Mucosa of descending colon (tissue), 3 donors: ENCODE measurements at places on chromosomes 4 and X. TPM values are rescaled to one million over a fixed set of nuclear protein-coding genes. Genes with fewer than 3 reads are reported as not detected.

- no peak for DNase-seq
Observed at GRCh38 chr4:94841864-94842221, 84.1 kb downstream of the BMPR1B start.

ITGB1BP2 gene
- 1.6 TPM for total RNA-seq

DNA sequence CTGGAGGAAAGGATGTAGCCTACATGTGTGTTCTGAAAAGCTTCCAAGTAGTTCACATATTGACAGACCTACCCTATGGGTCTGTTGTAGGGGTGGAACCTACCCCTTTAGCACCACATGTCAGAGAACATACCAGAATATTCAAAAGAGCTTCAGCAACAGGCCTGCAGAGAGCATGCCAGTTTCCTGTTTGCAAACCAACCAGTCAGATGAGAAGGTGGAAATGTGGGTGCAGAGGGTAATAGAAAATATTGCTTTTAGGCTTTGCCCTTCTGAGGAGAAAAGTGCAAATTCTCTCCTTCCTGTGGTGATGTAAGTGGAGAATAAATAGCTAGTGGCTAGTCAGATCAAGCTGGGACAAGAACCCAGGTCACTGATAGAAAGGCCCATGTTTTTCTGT, 16.4 kb downstream of the INTS6L start:
- DNase-seq = no peak

DNA sequence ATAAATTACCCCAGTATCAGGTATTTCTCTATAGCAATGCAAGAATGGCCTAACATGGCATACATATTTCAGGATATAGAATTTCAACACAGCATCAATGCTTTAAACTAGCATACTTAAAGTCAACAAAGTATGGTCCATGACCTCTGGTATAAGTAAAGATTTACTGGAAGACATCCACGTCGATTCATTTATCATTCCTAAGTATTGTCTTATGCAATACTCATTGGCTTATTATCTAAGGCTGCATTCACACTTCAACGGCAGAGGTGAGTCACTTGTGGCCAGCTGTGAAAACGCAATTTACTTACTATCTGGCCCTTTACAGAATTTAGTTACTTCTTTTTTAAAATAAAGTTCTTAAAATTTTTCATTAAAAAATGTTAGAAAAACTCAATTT, 42.6 kb downstream of the ADGRA3 start:
- DNase-seq = no peak

IBSP gene
- not detected for total RNA-seq

GALNTL6 gene
- total RNA-seq = 0.12 TPM

S100P gene
- total RNA-seq = 15.7 TPM

ASMT gene
- total RNA-seq = not detected

LAMP2 gene
- 90.0 TPM for total RNA-seq

GRCh38 chr4:183760326-183760725, 101.2 kb downstream of the TRAPPC11 start:
- DNase-seq = no peak

- DNase-seq = no peak
Observed at GRCh38 chrX:55102754-55103153, 13.9 kb downstream of the PAGE2 start.

GAGE2A gene
- not detected for total RNA-seq

ACE2 gene
- total RNA-seq = 40.8 TPM

NAP1L5 gene
- 1.7 TPM for total RNA-seq

ARAP2 gene
- 21.7 TPM for total RNA-seq

GRCh38 chrX:103624111-103624510, 4.7 kb upstream of the TCEAL1 start:
- DNase-seq = no peak

GRCh38 chr4:141849778-141850177, 213.4 kb downstream of the IL15 start:
- no peak for DNase-seq

GRCh38 chrX:115344885-115345614, 55.5 kb downstream of the LUZP4 start:
- peak; percentile 65 for DNase-seq

REPS2 gene
- total RNA-seq = 19.6 TPM

DNA sequence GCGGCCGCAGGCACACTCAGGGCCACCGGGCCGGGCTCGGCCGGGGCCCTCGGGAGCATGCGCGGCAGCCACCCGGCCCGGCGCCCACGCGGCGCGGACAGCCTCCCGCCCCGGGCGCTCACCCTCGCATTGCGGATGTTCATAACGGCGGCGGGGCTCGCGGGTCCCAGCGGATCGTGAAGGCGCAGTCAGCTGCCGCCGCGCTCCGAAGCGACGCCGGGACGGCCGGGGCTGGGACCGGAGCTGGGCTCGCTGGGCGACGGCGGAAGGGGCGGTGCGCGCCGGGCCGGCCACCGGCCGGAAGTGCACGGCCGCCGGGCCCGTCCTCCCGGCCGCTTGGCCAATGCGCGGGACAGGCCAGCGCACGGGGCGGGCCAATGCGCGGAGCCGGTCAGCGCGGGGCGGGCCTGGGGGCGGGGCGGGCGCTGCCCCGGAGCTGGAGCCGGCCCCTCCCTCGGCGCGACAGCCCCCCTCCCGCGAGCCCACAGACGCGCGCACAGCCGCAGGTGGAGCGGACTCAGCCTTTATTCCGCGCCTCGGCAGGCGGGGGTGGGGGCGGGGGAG, at the start of gene NAA10:
TSS of gene NAA10 (minus strand) at position 276 of the 564 bp plus-strand sequence. CDS start at position 143, 133 bp downstream.
- peak; percentile 83 for DNase-seq

DNA sequence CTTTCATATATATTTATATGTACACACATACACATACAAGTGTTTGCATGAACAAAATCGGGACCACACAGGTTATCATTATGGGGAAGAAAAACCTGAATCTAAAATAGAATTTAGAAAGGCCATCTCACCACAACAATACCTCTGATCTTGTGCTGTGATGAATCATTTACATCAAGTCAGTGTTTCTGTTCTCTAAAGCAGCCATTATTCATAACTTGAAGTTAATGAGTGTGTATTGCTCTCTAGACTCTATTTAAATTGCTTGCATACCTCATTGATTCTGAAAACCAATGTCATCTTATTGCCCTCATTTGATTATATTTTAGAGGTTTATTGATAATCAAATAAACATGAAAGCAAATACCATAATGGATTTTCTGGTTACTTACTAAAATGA, 71.6 kb downstream of the FAM114A1 start:
- no peak for DNase-seq

DNA sequence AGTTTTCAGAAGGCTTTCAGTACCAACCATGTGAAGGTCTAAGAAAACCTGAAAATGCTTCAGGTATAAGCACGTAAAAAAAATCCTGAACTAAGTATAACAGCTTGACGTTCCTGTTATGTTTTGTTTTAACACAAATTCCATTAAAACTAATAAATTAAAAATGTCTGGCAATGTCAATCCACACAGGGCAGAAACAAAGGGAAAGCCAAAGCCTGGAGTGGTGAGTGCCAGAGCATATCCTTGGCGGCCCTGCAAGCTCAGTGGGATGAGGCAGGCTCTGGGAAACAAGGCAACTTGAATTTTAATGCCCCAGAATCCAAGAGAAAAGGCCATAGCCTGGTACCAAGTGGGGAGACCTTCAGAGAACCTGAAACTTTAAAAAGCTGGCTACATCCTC, 78.2 kb downstream of the EPHA5 start:
- no peak for DNase-seq

DNA sequence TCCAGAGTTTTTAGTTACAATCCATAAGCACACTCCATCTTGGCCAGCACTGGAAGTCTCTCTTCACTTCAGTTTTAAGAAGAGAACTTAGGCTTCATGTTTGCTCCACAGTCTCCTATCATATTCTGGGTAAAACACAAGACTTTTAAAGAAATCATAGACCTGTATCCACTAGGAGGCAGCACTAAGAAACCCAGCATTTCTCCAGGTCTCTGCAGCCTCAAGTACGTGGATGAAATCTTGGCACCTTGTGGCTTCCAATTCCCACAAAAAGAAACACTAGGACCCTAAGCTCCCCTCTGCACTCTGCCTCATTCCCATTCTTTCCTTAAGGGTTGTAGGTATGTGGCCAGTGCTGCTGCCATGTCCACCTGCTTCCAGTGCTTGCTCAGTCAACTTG, 367.3 kb upstream of the CASK start:
- DNase-seq = no peak

DNA sequence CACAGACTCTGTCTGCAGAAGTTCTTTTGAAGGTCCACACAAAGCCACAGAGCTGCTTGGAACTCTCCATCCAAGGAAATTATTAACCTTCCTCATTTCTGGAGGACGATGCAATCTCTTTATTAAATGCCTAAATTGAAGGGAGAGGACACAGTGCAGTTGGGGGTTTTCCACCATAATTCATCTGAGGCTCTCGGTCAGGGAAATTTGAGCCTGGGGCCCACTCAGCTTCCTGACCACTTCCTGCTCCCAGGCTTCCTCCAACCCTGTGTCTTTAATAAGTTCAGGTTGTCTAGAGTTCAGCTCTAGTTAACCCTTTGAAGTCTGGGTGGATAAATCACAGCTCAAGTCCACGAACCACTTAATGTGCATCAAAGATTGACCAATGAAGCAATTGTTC, 58.5 kb downstream of the PRPS1 start:
- no peak for DNase-seq

DNA sequence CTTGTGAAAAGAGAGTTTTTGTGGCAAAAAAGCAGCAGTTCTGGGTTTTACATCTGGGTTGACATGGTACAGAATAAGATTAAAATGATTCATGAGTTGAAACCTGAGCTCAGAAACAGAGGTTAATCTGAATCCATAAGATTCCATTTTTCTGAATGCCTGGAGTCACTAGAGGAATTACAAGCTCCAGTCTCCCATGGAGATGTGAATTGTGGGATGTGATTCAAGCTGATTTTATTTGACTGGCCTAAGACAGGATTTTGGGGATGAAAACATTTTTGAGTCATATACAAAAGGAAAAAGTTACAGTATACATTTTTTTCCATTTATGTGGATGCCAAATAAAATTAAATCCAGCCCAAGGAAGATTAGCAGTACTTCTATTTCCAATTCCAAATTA, 161.1 kb downstream of the RBM46 start:
- DNase-seq = no peak

ETDA gene
- not detected for total RNA-seq

TMPRSS11B gene
- not detected for total RNA-seq

CFI gene
- 3.3 TPM for total RNA-seq

NAA11 gene
- total RNA-seq = not detected

DNA sequence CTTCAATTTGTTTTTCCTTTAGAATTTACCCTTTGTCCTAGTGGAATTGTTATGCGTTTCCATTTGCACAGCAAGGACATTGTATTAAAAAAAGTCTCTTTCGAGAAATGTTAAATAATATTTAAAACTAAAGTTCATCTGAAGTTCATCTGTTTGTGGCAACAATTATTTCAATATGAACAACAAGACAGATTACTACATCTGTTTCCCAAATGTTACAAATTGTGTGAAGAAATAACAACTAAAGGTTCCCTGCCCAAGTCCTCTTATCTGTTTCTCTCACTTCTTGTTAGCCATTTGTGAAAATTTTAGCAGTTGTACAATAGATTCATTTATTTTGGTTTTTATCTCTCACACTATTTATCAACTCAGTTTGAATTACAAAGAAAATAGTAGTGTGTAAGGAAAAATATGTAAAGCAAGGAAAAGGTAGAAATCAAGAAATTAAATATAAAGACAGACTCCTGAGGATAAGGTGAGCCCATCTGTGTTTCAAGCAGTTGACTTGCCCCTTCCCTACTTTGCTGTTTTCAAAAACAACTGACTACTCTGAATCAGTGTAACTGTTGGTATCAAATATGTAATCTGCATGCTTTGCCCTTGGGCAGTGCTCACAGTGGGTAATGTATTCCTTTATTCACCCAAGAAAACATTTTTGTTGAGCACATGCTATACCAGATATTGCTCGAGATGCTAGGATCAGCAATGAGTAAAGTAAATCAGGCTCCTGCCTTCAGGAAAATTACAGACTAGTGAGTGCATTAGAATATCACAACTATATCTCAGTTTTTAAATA, 118.9 kb upstream of the PCDH7 start:
- no peak for DNase-seq

- DNase-seq = no peak
Observed at GRCh38 chr4:55014876-55015275, 110.5 kb downstream of the KDR start.

TENM3 gene
- 0.58 TPM for total RNA-seq

GRCh38 chrX:110786486-110786885, 9.1 kb downstream of the CHRDL1 start:
- no peak for DNase-seq

DNA sequence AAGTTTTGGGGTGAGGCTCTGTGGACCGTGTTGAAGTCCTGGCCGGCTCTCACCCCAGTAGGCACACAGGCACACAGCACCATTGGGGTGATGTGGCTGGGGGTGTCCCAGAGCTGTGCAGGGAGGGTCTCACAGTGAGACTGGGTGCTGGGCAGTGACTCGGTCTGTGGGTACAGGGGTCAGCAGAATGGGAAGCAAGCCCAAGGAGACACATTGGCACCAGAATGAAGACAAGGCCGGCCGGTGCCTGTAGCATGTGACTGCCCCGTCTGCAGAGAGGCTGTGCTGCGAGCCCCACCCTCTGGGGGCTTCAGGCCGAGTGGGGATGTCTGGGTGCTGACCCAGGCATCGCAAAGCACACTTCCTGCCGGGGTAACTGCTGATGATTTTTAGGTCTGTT, 5.2 kb downstream of the MAEA start:
- DNase-seq = no peak

DNA sequence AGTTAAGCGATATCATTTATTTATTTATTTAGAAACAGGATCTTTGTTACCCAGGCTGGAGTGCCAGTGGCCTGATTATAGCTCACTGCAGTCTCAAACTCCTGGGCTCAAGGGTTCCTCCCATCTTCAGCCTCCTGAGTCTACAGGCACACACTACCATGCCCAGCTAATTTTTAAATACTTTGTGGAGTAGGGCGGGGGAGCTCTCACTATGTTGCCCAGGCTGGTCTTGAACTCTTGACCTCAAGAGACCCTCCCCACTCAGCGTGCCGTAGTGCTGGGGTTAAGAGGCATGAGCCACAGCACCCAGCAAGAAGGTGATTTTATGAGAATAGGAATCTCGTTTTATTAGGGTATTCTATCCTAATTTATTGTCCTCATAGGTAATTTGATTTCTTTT, 3.9 kb upstream of the UFSP2 start:
- no peak for DNase-seq

YY2 gene
- 1.9 TPM for total RNA-seq

GRCh38 chr4:65242156-65242846, 428.0 kb downstream of the EPHA5 start:
- peak; percentile 42 for DNase-seq

GRCh38 chr4:99983289-99983943, 33.3 kb upstream of the H2AZ1 start:
- DNase-seq = no peak
